ENCODE measurements at places on chromosomes 5 and 9.

GRCh38 chr5:92678640-92679039 is 902.4 kb downstream of the NR2F1-AS1 start:
- DNase-seq, result no peak

GRCh38 chr5:91503321-91503720 is 120.2 kb upstream of the ARRDC3 start:
- DNase-seq, result no peak

GRCh38 chr9:86868616-86869015 is 78.7 kb downstream of the GAS1 start:
- no peak for DNase-seq

GRCh38 chr5:179224741-179225140 is 120.5 kb downstream of the ADAMTS2 start:
- no peak for DNase-seq

GRCh38 chr9:33798545-33798944 is 3.2 kb downstream of the PRSS3 start:
- DNase-seq, result no peak

GRCh38 chr9:112110094-112110776 is 64.9 kb downstream of the SUSD1 start:
- no peak for DNase-seq

- no peak for DNase-seq
These were observed 519 bp downstream of the ZER1 start for GRCh38 chr9:128771094-128771721.

DNA sequence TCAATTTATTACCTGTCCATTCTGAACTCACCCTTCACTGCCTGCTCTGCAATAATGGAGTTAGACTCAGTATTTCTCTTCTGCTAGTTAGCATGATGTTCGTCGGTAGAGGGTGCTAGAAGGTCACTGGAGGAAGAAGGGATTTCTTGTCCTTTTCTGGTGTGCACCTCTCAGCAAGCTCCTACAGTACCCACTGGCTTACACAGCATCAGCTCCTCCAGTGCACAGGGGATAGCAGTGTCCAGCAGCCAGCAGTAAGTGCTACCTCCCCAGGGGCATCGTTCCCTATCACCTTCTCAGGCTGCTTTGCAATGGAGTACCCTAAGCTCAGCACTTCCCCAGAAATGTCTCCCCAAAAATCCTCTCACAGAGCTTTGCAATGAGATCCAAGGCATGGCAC is 45.9 kb upstream of the APC start:
- no peak for DNase-seq

GRCh38 chr9:136662656-136663581 is at the start of gene EGFL7:
EGFL7 (plus strand) TSS chr9:136662916; CDS start chr9:136668283, 5,367 bp downstream.
- no peak for DNase-seq

GRCh38 chr5:159257007-159257406 is 6.1 kb upstream of the UBLCP1 start:
- no peak for DNase-seq

GRCh38 chr9:128034821-128035652 is 32.1 kb downstream of the NAIF1 start:
- peak; percentile 49 for DNase-seq

GRCh38 chr9:96186591-96187011 is 115.4 kb downstream of the HSD17B3 start:
- no peak for DNase-seq

- no peak for DNase-seq
These were observed 213.3 kb upstream of the FBXL7 start for GRCh38 chr5:15286650-15287049.

DNA sequence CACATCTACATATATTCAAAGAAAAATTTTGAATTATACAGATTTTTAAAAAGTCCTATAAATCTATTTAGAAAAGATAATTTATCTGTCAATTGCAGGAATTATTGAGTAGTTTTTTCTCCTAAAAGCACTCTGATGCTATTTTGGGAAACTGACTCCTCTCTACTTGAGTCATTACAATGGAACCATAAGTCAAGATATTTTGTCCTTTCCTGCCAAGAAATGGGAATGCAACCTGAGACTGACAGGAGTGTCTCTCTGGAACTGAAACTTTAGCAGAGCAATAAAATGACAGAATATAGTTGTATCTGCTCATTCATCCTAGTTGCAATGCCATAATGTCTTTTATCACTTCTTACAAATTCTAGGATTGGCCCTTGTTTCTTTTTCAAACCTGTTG is 48.6 kb downstream of the CARTPT start:
- DNase-seq, result no peak

- no peak for DNase-seq
These were observed 1.9 kb downstream of the GCNT4 start for GRCh38 chr5:75050415-75050814.

DNA sequence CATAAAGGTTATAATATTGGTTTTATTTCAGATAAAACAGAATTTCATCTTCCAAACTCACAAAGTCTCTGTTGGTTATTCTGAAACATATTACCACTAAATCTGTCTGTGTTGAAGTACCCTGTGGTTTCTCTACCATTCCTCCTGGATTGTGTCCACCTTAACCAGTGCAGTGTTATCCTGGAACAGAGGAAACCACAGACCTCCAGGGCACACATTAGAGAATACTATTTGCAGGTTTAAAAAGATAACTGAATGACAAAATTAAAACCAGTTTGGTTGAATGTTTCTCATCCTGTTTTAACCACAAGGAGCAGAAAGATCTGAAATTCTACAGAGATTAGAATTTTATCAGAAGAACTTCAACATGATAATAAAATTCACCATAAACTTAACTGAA is 251.8 kb downstream of the CWC27 start:
- no peak for DNase-seq

DNA sequence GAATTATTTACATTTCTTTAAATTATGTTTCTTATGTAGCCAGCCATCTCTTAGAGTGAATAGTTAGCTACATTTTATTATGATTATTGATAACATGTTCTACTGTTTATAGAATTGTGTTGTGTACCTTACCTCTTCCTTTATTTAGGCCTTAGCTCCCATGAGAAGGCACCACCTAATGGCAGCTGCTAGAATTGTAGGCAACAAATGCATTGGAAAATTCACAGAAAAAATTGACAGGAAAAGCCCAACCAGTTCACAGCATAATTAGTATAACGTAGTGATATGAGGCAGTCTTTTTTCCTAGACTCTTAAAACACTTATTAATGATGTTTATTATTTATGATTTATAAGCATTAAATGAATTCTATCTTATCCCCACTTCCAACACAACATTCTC is 175.8 kb downstream of the WDR70 start:
- DNase-seq, result no peak

- no peak for DNase-seq
These were observed 141.8 kb downstream of the FAM174A start for GRCh38 chr5:100676817-100677631.

GRCh38 chr5:82765765-82766164 is 311.4 kb downstream of the TMEM167A start:
- DNase-seq, result no peak

DNA sequence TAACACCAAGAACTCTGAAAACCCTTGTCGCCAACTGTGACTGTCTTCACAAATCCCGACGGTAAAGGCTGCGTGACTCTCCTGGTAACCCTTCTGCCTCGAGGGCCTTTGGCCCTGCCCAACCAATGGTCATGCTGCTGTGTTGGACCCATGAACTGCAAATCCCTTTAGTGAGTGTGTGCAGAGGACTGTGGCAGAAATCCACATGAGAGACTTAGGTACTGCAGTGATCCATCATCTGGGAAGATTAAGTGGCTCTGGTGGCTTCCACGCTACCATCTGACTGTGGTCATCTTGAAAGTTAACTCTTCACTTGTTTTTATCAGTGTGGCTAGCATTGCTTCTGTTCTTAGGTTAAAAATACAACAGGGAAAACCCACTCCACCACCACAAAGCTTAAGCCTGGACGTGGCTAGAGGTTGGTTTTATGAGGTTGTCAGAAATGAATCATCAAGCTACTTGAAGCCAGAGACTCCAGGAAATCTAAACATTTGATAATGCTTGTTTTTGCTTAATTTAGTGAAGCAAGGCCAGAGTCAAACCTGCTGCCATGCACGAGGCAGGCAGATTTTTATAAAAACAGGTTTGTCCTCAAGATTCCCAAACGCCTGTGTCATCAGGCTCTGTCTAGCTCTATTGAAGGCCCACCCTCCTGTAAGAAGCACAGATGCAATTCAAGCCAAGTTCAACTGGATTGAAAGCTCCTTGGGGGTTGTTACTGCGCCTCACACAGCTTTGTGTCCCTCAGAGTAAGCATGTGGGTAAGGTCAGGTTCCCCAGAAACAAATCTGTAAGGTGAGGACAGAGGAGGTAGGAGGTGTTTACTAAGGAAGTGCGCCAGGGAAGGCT is 52.7 kb upstream of the ERCC6L2 start:
- no peak for DNase-seq

DNA sequence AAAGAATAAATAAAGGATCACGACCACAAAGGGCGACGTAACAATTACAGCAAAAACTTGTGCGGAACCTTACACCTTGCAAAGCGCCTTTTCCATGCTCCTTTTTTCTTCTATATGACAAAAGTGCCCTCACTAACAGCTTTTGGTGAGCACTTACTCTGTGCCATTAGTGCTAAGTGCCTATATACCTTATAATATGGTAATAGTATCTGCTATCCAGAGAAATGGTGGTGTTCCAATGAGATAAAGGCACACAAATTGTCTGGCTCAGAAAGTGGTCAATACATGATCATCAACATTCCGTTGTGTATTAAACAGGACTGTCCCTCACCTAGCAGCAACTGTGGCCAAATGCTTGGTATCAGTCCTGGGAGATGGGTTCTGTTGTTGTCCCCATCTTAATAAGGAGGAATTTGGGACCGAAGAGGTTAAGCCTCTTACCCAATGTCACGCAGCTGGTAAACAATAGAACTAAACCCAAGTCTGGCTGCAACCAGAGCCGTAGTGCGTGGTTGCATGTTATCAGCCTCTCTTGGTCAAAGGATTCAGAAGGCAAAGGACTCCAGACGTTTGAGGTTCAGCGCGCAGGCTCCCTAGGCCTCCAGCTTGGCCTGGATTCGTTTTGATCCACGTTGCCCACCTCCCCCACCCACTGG is 564 bp upstream of the TOR2A start:
- no peak for DNase-seq

DNA sequence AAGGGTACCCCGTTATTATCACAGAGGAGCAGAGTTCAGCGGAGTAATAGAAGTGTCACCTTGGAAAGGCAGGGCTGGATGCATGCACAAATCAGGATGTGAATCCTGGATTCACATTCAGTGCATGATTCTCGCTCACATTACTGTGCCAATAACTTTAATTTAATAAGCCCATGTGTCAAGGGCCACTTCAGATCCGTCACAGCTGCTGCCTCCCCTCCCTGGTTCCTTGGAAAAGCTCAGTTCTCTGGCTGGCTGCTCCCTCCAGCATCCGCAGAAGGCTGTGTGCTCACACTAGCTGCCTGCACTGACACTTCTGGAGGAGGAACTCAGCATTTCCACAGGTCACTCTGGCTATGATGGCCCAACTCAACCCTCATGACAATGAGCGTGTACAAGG is 256.8 kb upstream of the ADAMTS16 start:
- DNase-seq, result no peak

DNA sequence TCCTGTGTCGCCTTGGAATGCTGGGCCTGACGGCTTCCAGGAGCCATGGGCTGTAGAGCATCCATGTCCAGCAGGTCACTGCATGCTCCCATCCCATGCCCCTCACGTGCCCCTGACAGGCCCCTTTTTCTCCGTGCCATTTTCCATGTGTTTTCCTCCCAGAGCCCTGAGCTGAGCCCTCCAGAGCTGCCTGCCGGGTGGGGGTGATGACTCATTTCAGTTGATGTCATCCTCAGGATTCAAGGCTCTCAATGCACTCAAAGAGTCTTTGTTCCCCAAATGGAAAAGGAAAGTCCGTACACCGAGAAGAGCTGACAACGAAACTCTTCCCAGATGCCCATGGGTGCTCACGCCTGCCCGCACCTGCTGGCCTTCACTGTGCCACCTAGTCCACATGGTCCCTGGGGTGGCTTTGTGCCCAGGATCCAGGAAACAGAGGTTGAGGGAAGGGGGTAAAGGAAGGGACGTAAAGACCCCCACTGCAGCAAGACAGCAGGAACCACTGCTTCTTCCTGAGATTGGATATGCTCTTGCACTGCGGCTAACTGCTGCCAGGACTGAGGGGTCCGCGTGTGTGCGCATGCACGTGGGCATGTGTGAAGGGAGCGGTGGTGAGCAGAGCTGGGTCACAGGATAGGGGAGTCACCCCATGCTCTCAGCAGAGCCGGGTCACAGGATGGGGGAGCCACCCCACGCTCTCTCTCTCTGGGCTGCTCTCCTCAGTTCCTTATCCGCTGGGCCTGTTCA is 27.6 kb downstream of the COL15A1 start:
- no peak for DNase-seq

DNA sequence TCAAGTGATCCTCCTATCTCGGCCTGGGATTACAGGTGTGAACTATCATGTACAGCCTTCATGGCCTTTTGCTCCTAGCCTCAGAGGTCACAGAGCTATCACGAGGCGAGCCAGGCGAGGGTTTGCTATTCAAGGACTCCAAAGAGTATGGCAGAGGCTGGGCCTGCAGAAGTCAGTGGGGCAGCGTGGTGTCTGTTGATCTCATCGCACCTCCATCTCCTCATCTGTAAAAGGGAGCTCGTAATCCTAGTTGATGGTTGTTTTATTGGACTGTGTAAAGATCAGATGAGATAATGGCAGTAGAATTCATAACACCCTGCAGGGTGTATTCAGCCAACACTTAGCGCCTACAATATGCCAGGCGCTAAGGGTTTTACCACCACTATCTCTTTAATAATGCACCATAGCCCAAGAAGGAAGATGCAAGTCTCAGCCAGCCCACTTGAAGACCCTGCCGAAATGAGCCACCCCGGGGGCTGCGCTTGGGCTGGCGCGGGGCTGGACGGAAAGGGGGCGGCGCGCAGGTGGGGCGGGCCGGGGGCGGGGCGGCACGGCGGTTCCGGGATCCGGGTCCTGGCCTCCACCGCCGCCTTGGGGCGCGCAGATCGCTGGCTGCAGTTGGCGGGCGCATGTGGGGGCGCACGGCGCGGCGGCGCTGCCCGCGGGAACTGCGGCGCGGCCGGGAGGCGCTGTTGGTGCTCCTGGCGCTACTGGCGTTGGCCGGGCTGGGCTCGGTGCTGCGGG is at the start of gene GALNT12:
Gene GALNT12, plus strand, starts transcription at position 601 of the 744 bp plus-strand sequence. Its CDS starts 29 bp downstream, at position 630.
- peak; percentile 21 for DNase-seq

- no peak for DNase-seq
These were observed 521.6 kb upstream of the ST8SIA4 start for GRCh38 chr5:101424530-101425175.

GRCh38 chr5:25489834-25490538 is 845.2 kb upstream of the CDH10 start:
- no peak for DNase-seq

GRCh38 chr9:124505006-124505900 is 1.9 kb downstream of the NR5A1 start:
- DNase-seq, result no peak

GRCh38 chr5:139872851-139873794 is 77.5 kb downstream of the PSD2 start:
- DNase-seq, result no peak

GRCh38 chr9:114291064-114291474 is 31.8 kb upstream of the ORM1 start:
- peak; percentile 53 for DNase-seq

- no peak for DNase-seq
These were observed 2.2 kb downstream of the PPP2CA start for GRCh38 chr5:134223406-134224248.

GRCh38 chr5:172846677-172847076 is 12.6 kb downstream of the ERGIC1 start:
- no peak for DNase-seq

GRCh38 chr5:32274548-32275395 is 38.0 kb downstream of the MTMR12 start:
- DNase-seq, result no peak

Data from stimulated activated CD4-positive, alpha-beta T cell treated with anti-CD3 and anti-CD28 coated beads, TNF-alpha, amount 100 ng/mL, for 4 hours (primary cell).